Activated naive CD4-positive, alpha-beta T cell treated with anti-CD3 and anti-CD28 coated beads, Interleukin-2, amount 50 U/mL, for 72 hours (primary cell): ENCODE measurements at places on chromosomes 2 and 18.

DNA sequence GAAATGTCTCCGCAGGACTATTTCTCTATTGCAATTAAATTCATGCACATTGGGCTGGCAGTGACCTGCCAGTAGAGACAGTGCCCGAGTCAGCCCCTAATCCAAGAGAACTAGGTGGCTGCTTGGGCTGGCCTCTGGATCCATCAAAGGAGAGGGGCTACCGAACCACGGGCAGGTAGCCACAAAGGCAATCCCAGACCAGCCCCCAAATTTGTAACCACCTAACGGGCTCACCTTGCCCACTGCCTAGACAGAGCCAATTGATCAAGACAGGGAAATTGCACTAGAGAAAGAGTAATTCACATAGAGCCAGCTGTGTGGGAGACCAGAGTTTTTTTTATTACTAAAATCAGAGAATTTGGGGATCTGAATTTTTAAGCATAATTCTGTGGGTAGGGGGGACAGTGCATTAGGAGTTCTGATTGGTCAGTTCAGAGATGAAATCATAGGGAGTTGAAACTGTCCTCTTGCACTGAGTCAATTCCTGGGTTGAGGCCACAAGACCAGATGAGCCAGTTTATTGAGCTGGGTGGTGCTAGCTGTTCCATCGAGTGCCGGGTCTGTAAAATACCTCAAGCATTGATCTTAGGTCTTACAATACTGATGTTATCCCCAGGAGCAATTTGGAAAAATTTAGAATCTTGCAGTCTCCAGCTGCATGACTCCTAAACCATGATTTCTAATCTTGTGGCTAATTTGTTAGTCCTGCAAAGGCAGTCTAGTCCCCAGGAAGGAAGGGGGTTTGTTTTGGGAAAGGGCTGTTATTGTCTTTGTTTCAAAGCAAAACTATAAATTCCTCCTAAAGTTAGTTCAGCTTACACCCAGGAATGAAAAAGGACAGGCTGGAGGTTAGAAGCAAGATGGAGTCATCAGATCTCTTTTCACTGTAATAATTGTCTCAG is 260.4 kb upstream of the SP5 start:
- no peak for DNase-seq

- no peak for DNase-seq
These were observed 18.4 kb downstream of the SOX11 start for GRCh38 chr2:5710615-5711014.

DNA sequence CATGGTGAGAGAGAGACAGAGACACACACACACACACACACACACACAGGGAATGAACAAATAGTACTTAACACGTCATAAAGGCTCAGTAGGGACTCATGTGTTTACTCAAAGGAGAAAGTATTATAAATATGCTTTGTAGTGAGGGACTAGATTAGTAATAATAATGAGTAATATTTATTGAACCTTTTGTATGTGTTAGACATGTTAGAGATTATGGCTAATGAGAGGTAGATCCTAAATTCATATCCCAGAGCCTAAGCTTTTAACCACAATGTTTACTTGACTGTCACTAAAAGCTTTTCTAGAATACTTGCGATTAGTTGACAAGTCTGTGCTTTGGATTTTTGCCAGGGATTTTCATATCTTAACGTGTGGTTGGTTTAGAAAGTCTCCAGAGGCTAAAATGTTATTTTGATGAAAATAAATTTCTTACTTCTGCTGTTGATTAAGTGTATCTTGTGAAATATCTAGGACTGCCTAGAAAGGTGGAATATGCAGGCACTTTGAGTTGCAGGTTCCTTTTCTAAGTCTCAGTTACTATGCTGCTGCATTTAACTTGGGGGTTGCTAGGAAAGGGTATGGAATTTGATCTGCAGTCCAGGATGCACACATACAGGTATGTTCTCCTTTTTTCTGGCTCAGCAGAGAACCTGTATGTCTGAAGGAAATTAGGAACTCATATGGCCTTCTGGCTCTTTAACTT is 64.5 kb downstream of the UBR3 start:
- DNase-seq, result no peak

DNA sequence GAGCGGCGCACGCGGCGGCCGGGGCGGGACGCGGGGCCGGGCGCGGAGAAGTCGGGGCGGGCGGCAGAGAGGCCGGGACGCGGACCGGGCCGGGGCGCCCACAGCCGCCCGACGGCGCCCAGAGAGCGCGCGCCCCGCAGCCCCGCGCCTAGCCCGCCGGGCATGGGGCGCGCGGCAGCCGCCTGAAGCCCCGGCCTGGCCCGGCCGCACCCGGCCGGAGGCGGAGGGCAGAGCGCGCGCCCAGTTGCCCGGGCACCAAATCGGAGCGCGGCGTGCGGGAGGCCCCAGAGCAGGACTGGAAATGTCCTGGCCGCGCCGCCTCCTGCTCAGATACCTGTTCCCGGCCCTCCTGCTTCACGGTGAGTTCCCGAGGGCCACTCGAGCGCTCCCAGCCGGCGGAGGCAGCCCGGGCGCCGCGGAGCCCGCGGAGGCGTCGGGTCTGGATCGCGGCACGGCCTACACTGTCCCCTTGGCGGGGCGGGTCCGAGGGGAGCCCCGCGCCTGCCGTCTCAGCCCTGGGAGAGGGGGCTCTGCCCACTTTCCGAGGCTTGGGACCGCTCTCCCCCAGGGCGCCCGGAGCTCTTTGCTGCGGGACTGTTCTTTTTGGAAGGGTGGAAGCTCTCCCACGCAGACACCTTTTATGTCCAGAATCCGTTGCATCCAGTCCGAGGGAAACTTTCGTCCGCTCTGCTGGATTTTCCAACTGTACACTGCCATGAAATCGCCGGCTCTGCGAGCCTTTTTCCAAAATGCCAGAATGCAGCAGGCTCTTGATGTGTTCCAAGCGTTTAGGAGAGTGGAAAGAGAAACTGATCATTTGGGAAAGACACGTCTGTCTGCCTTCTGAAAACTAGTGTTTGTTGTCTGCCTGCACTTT is 484 bp downstream of the APCDD1 start:
- DNase-seq, result no peak

- no peak for DNase-seq
These were observed 121.2 kb downstream of the ZAP70 start for GRCh38 chr2:97834610-97835009.

DNA sequence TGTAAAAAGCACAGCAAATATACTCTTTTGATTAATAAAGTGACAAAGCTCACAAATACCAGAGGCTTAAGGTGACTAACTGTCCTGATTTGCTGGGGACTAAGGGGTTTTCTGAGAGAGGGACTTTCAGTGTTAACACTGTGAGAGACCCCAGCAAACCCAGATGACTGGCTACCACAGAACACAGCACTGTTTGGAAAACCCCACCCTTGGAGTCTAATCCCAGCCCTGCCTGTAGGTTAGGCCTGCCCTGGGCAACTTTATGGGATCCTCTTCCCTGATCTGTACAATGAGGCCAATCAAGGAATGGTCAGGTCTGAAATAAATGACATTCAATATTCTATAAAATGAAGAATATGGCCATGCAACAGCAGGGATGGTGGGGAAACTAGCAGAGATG is 30.5 kb upstream of the CTAGE1 start:
- DNase-seq, result no peak

GRCh38 chr2:205908212-205909183 is 177.5 kb downstream of the INO80D start:
- no peak for DNase-seq

DNA sequence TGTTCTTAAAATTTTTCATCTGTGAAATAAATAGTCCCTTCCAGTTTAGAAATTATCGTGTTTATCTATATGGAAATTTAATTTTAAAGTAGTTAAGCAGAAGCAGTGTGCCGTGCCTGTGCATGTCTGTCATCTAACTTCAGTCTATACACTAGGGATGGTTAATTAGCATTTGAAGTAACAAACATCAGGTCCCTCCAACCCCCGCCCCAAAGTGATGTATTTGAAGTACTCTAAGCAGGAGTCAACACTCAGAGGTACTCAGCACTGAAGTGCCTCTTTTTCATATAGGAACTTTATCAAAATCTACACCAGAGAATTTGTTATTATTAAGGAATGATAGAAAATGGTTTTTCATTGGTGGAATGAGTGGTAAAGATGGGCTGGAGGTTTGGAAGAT is 33.0 kb downstream of the LANCL1 start:
- DNase-seq, result no peak

- DNase-seq, result no peak
These were observed 24.6 kb downstream of the DYTN start for GRCh38 chr2:206693399-206694137.

DNA sequence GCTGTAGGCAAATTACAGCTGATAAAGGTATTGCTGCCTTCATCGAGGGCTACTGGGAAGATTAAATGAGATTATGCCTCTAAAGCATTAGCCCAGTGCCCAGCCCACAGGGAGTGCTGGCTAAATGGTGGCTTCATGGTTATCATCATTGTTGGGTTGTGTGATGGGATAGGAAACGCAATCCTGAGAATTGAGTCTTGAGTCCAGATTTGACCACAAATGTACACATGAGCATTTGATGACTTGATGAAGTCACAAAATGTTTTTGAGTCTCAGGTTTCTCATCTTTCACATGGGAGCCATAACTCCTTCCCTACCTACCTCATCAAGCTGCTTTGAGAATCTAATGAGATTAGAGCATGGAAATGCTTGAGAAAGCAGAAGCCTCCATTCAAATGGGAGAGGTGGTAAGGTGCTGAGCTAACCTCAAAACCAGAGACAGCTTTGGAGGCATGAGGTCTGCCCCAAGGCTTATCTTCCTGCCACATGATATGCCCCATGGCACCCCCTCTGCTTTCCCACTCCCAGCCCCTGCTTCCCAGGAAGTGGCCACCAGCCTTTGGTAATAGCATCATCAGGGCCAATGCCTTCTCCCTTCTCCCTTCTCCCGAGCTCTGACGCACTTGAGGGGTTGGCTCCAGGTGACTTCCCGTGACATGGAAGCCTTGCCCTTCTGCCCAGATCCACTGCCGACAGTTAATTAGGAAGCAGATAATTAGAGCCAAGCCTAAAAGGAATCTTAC is 149.4 kb upstream of the EPAS1 start:
- DNase-seq, result no peak

- DNase-seq, result no peak
These were observed 23.2 kb downstream of the AFF3 start for GRCh38 chr2:100119235-100119634.

DNA sequence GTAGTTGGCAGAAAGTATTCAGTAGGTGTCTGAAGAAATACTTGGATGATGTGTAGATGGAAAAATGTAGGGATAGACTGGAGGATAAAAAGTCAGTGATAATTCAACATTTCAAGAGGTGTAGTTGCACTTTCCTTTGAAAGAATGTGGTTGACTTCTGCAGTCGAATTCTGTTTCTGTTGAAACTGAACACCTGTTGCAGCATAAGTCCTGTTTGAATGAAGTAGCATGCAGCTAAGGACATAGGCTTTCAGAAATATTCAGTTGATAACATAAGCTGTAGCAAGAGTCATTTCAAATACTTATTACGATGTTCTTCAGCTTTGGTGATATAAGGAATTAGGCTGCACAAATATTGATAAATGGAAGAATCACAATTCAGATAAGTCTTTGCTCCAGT is 337.9 kb upstream of the LRRTM1 start:
- DNase-seq, result no peak

DNA sequence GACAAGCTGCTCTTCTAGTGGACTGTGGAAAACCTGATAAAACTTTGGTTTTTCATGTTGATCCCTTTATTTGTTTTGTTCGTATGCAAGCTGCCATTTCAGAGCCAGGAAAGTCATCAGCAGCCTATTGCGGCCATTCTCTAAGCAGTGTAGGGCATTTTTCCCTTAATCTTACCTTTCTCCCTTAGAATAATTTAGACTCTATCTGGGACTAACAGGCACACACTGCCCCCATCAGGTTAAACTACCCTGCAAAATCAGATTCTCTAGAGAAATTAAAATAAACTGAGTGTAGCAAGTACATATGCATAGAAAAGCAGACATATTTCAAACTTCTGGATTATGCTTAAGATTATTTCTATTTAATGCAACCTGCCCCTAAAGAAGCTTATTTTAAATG is 347.5 kb downstream of the METTL4 start:
- no peak for DNase-seq

DNA sequence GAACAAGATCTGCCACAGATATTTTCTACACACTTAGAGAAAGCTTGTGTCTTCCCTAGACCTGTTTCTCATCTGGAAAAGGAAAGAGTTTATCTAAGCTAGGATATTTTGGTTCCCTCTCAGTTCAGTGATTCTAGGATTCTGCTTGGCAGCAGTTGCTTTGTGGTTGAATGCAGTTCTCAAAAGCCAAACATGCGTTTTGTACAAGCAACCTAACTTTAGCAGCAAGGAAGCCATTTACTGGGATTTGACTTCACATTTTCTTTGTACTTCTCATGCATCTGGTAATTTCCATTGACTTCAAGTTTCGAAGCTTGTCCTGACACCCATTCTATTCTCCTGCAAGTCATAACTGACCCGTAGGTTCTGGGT is 33.3 kb downstream of the VSNL1 start:
- no peak for DNase-seq

DNA sequence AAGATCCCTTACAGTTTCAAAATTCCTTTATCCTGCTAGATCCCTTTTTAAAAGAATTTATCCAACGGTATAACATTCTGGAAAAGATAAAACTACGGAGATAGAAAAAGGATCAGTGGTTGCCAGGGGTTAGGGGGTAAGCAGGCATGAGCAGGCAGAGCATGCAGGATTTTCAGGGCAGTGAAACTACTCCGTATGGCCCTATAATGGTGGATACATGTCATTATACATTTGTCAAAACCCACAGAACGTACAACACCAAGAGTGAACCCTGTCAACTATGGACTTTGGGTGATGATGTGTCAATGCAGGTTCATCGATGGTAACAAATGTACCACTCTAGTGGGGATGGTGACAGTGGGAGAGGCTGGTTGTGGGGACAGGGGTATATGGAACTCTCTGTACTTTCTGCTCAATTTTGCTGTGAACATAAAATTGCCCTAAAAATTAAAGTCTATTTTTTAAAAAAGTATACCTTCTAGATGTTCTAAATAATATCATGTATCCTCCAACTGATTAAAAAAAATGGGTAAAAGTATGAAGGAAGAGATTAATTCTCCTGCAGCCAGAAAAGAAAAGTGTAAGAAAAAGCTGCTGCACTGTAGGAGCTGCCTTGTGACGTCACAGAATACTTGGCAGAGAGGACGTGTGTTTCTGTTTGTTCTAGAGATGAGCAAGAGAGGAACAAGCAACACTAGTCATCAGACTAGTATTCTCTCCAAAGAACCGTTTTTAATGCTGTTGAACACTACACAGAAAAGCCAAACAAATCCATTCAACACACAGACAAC is 23.6 kb downstream of the ANKRD44 start:
- no peak for DNase-seq
